ENCODE measurements at places on chromosomes 4 and X. TPM values are rescaled to one million over a fixed set of nuclear protein-coding genes. Genes with fewer than 3 reads are reported as not detected.

DNA sequence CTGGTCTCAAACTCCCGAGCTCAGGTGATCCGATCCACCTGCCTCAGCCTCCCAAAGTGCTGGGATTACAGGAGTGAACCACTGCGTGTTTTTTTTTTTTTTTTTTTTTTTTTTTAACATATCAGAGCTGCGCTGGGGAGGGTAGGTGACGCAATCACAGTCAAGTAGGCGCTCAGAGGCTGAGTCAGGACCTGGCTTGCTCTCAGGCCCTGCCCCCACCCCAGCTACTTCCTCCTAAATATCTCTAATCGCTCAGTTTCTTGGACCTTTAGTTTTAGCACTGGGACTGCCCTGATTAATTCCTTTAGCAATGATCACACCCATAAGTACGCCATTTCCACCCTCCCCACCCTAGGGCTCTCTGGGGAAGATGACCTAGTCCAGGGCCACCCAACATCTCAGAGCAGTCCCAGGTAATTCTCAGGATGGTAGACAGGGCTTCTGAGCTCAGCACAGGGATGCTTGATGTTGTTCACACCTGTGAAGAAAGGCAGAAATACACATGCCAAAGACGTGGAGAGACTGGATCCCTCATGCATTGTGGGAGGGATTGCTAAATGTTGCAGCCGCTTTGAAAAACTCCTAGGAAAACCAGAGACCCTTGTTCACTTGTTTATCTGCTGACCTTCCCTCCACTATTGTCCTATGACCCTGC, 50.2 kb downstream of the DDX3X start:
- DNase-seq = peak; percentile 28

GRCh38 chr4:38454284-38454683, 209.7 kb upstream of the KLF3 start:
- DNase-seq = no peak

DNA sequence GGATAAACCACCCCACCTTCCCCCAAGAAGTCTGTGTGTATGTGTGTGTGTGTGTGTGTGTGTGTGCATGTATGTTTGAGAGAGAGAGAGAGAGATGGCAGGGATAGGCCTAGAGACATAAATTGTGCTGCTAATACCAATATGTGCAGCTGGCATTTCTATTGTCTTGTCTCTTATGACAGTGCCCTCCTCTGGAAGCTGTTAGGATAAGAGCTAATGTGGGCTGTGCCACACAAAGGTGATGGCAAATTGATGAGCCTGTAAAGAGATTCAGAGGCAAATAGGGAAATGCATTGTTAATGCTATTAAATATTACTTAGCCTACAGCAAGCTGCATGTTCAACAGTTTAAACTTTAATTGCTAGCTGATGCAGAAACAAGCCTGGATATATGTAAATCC, 332.0 kb downstream of the NKX6-1 start:
- DNase-seq = no peak

DNA sequence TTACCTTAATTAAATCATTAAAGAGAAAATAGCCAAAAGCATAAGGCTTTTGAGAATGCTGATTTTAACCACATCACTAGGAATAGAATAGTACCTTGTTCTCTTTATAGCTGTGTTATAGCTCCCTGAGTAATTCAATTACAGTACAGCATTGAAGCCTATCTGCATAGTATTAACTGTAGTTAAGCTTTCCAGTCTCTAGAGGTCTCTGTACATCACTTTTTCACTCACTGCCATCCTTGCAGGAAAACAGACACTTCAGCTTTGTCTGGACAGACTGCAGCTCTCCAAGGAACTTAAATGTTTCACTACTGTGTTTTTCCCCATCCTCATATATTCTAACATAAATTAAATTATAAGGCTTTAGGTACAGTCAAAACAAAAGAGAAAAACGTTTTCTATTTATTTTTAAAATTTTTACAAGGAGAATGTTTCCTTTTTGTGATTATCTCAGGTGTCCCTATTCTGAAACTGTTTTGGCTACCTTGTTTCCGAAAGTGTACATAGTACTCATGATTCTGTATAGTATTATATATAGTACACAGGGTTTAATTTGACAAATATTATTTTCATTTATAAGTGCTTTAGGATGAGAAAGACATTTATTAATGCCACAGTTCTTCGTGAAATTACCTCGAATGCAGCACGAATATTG, 407.9 kb downstream of the PCDH18 start:
- DNase-seq = no peak

Gene AMOT
- 3.1 TPM for total RNA-seq

Gene DSPP
- total RNA-seq = not detected

Gene TCEAL6
- total RNA-seq = not detected

DNA sequence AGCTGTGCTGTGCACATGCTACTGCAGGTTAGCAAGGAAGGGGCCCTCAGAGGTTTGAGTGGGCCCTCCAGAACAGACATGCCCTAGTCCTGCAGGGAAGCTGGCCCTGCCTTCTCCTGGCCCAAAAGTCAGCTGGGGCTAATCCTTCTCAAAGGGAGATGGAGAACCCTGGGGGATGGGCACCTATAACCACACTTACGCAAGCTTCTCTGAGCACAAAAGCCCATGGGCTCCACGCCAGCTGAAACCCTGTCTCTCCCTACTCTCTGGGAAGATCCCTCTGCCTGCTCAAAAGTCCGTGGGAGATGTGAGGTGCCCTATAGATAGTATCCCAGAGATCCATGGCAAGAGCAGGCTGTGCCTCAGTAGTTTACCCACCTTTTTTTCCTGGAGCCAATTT, 58.9 kb upstream of the DKK2 start:
- DNase-seq = no peak

GRCh38 chr4:4866124-4866865, 6.8 kb downstream of the MSX1 start:
- no peak for DNase-seq

DNA sequence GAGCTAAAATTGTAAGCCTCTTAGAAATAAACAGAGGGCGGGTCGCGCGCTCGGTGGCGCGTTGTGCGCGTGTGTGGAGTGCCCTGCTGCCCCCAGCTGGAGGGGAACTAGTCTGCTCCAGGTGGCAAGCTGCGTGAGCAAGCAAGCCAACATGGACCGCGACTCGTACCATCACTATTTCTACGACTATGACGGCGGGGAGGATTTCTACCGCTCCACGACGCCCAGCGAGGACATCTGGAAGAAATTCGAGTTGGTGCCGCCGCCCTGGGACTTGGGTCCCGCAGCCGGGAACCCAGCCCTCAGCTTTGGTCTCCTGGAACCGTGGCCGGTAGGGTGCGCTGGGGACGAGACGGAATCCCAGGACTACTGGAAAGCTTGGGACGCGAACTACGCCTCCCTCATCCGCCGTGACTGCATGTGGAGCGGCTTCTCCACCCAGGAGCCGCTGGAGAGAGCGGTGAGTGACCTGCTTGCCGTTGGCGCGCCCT, 66.1 kb downstream of the DNAAF6 start:
- no peak for DNase-seq

DNA sequence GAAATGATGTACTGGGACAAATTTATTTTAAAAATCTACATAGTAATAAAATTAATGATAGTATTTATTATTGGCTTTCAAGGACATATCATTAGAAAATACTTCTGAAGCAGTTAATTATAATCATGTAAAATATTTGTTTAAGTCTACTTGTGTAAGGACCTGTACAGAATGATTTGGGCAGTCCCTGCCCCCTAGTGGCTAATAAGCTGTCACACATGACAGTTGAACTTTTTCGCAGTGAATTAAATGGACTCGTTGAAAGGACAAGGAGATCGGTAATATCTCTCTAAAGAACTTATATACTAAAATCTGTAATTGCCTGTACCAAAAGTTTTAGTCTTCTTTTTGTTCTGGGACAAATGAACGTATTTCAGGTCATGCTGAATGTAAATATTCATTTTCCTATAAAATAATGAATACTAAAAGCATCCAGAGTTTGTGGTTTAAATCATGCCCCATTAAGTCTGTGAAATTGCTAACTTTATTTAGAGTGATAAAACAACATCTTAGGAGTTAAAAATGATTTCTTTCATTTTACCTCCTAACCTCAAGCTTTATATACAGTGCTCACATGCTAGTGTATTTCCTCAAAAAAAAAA, 13.6 kb downstream of the EXOC1 start:
- DNase-seq = no peak

Data from T-cell (primary cell).